ENCODE measurements at places on chromosomes 1 and 21.

DNA sequence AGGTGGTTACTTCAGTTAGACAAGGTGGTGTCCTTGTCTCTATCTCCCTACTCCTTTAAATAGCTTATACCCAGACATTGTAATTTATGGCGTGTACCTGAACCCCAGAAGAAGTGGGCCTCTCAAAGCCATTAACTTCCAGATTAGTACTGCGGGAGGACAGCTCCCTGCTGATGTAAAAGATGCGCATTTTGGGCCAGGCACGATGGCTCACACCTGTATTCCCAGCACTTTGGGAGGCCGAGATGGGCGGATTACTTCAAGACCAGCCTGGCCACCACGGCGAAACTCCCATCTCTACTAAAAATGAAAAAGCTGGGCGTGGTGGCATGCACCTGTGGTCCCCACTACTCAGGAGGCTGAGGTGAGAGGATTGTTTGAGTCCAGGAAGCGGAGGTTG is 15.0 kb upstream of the PLEKHM2 start:
- no peak for DNase-seq

DNA sequence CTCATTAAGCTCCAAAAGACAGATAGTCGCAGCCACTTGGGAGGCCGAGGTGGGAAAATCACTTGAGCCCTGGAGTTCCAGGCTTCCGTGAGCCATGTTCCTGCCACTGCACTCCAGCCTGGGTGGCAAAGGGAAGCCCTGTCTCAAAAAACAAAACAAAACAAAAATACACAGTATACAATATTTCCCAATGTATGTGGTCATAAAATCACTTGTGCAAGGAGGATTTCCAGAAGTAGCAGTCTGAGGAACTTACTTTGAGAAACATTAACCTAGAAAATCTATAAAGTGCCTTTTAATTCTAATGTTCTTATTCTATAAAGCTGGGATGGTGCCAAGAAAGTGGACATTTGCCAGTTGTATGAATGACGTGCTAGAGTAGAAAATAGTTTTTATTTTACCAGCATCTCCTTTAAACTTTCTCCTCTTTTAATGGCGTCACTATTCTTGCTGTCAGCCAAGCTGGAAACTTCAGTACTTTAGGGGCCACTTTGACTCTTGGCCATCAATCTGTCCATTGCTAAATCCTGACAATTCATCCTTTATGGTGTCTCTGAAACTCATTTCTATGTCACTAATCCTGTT is 22.5 kb downstream of the FAM177B start:
- DNase-seq = no peak

- no peak for DNase-seq
These were observed 82.0 kb upstream of the DPH5 start for GRCh38 chr1:101107496-101108110.

DNA sequence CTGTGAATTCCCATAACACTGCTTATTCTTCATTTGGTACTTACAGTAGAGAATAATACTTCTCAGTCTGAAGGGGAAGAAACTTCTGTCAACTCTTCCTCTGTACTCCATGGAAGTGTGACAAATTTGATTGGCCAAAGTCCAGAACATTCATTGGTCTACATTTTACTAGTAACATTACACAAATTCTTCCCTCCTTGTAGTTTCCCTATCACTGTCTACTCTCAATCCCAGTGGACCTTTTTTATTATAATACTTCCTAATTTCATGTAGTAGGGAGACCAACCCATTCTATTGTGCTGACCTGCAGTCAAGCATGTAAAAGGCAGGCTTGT is 74.7 kb downstream of the ALG6 start:
- peak; percentile 42 for DNase-seq

- peak; percentile 28 for DNase-seq
These were observed 224.6 kb downstream of the FAF1 start for GRCh38 chr1:50735443-50735842.

DNA sequence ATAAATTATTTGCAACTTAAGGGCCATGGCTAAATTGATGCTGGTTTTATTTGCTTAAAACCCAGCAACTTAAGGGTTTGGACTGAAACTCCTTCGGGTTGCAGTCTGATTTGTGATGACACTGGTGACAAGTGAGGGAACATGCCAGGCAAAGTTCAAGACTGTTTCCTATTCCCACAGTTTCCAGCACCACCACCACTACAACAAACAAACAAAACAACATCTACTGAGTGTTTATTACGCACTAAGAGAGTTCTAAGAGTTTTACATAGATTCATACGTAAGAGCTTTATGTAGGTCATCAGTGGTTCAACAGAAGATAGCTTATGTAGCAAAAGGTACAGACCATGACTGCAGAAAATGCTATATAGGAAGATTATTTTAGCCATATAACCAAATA is 1582.1 kb downstream of the BRINP3 start:
- no peak for DNase-seq
